ENCODE measurements at places on chromosomes 5 and 9. TPM values are rescaled to one million over a fixed set of nuclear protein-coding genes. Genes with fewer than 3 reads are reported as not detected.

Gene DUSP1
- 46.5 TPM for total RNA-seq

Gene RPP25L
- total RNA-seq, result 15.1 TPM

Gene GTF3C5
- total RNA-seq, result 65.6 TPM

Gene SNAPC4
- total RNA-seq, result 17.5 TPM

Gene PCDHA9
- total RNA-seq, result not detected

Gene ABCA2
- 23.4 TPM for total RNA-seq

Gene AFAP1L1
- 73.2 TPM for total RNA-seq

Gene HK3
- total RNA-seq, result not detected

Gene ZBED3
- total RNA-seq, result 16.0 TPM

Gene SGCD
- not detected for total RNA-seq

Gene GABRA1
- total RNA-seq, result not detected

Gene PGM5
- 1.9 TPM for total RNA-seq

Gene NKD2
- not detected for total RNA-seq

Gene IFNA13
- total RNA-seq, result not detected

Gene GMCL2
- not detected for total RNA-seq

Gene RETREG1
- not detected for total RNA-seq

Gene TRPM3
- 0.33 TPM for total RNA-seq

Gene FBP1
- 2.2 TPM for total RNA-seq

Gene SLC45A2
- total RNA-seq, result not detected

Gene EGFLAM
- 1.6 TPM for total RNA-seq

Gene MOB3B
- not detected for total RNA-seq

Gene NR4A3
- 0.22 TPM for total RNA-seq

Gene TTF1
- 13.8 TPM for total RNA-seq

Gene PLCXD3
- total RNA-seq, result not detected

Gene NUTM2F
- total RNA-seq, result not detected

Gene FIBCD1
- total RNA-seq, result not detected

Gene NNT
- 75.6 TPM for total RNA-seq

Gene CDH10
- total RNA-seq, result not detected

Gene ARHGEF37
- total RNA-seq, result 7.1 TPM

Gene HAPLN1
- not detected for total RNA-seq

Gene LCN12
- total RNA-seq, result 0.35 TPM

Gene CDC25C
- 13.3 TPM for total RNA-seq

Gene COL5A1
- total RNA-seq, result 164 TPM

Gene AQP3
- 0.93 TPM for total RNA-seq

Gene ANKRD34B
- total RNA-seq, result not detected

Gene SHC3
- 2.0 TPM for total RNA-seq

Data from endothelial cell of umbilical vein (primary cell).